ENCODE measurements at places on chromosomes 2 and 18. TPM values are rescaled to one million over a fixed set of nuclear protein-coding genes. Genes with fewer than 3 reads are reported as not detected.
A peak's percentile ranks its signal among the peaks of the same experiment; 100 is the strongest.

- no peak for DNase-seq
These were observed 99.1 kb downstream of the PRPF40A start for GRCh38 chr2:152618193-152618564.

DNA sequence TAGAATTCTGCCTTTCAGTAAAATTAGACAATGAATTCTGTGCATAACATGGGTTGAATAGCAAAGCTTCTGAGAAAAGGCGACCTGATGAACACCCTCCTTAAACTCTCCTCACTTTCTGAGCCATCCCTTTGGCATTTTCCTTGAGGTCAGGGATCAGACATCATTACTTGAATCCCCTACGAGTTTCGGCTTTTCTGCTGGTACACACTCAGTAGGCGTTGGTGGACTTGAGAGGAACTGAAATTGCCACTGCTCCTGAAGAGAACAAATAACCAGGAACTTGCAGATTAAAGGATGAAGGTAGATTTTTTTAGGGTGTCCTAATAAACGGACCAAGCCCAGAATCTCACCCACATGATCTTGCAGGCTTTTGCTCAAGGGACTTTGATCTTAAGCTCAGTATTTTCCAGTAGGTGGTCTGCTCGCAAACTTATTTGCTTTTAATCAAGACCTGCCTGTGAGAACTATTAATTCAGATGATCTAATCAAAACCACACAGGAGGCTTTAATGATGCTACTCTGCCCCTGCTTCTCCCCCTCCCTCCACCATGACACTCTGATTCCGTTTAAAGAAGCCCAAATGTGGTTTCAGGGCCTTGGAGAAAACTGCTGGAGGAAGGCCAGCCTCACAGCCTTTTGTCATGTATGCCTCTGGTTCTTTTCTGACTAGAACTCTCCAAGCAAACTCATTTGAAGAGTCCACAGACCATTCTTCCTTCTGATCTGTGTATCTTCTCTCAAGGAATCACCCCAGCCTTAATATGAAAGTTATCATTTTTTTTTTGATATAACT lies 124.9 kb downstream of the PRKCE start:
- DNase-seq, result peak; percentile 31

RBM43 gene
- total RNA-seq, result 11.3 TPM

CD8B gene
- not detected for total RNA-seq

UGT1A6 gene
- 3.1 TPM for total RNA-seq

GRCh38 chr2:120896901-120897300 lies 161.2 kb downstream of the GLI2 start:
- no peak for DNase-seq

DNA sequence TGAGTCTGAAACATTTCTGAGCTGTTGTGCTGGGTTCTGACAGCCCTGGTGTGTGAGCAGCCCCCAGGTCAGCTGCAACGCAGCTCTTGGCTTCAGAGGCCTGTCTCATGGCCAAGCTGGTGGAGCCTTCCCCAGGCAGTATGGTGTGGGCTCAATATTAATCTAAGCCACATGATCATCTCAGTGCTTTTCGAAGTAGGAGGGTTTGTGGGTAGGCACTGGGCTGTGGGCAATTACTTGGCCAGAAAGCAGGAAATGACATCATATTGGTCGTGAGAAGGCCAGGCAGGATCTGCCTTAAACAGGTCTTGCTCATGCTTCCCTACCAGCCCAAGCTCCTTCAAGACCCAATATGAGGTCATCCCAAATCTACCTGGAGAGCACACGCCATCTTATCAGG lies 26.9 kb downstream of the LOXHD1 start:
- no peak for DNase-seq

DNA sequence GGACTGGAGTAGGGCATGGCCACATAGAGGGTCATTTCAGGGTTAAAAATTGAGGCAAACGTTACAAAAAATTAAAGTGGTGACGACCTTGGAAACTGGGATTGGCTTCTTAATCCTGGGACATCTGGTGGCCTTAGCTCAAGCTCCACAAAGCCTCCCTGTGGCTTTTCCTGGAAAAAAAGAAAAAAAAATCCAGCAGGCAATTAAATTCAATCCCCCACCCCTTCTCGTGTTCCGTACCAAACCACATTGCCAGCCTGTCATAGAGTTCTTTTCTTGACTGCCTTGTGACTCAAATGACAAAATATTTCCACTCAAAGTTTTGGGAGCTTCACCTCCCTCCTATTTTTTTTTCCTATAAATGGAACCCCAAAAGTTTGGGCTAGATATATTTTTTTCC lies 195.6 kb downstream of the HRH4 start:
- peak; percentile 63 for DNase-seq

MAP3K19 gene
- 5.3 TPM for total RNA-seq

RAB27B gene
- total RNA-seq, result 10.8 TPM

RIT2 gene
- total RNA-seq, result not detected

GRCh38 chr18:40365526-40365925 lies 1589.5 kb upstream of the PIK3C3 start:
- no peak for DNase-seq

TMEM200C gene
- total RNA-seq, result 5.1 TPM

AKAIN1 gene
- not detected for total RNA-seq

DNA sequence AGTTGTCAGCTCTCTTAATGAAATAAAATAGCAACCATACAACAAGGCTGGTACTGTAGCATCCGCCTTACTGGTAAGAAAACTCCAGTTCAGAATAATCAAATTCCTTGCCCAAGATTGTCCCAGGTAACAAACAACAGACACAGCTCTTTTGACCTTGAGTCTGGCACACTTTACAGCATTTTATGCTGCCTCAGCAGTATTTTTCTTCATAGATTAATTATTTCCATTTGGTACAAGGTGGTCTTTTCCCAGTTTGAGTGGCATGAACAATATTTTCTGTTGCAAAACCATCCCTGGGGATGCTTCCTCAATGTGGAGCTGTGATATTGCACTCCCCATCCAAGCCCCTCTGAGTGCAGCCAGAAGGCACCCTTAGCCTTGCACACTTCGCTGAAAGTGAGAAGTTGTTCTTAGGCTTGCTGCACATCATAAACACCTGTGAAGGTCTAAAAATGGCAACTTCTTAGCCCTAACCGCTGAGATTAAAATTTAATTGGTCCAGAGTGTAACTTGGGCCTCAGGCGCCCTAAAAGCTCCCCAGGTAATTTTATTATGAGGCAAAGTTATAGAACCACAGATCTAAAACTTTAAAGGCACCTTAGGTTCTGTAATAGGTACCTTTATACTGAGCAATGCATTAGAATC lies 523.3 kb downstream of the CMPK2 start:
- no peak for DNase-seq

FSHR gene
- not detected for total RNA-seq

ONECUT2 gene
- 2.6 TPM for total RNA-seq

DNA sequence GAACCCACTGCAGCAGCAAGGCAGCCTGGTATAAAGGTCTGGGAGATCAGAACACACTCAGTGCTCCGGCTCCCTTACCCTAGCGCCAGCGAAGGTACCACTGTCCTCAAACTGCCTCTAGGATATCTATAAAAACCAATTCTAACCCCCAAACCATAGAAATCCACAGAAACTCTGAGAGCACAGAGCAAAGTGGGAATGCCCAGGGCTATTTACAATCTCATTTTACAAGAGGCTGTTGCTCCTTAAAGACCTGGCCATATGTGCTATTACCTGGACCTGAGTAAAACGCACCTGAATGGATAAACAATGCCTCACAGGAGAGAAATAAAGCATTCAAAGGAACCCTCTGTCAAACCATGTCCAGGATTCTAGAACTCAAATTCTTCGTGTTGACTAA lies 4.3 kb downstream of the STK39 start:
- DNase-seq, result no peak

DNA sequence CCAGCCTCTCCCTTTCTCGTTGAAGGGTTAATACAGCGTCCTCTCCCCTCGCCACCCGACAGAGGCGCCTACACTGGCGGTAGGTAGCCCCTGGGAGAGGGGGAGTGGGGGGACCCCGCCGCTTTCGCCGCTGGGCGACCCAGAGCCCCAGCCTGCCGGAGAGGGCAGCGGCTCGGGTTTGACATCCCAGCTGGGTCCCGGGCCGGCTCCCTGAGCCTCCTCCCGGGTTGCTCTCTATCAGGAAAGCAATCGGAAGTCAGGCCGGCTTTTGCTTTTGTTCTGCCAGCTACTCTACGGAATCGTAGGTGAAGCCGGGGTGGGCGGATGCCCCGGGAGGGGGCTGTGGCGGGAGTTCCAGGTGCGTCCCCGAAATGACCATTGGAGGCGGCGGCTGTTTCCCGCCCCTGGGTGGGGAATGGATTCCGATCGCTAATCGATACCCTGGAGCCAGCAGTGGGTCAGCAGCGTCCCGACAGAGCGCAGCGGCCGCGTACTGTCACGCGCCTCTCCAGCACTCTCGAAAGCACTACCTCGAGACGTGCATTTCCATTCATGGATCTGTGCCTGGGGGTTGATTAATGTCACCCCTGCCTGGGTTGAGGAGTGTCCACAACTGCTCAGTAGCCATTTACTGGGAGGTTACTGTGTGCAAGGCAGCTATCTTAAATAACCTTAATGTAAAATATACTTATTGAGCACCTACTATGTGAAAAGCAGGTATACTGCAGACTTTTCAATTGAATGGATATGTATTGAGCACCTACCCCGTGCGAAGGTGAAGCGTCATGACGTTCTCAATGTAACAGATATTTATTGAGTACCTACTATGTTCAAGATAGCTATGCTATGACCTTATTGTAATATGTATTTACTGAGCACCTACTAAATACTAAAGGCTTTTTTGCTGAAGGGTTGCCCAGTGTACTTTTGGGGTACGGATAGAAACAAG lies 1.1 kb downstream of the MAPK4 start:
- no peak for DNase-seq

DNA sequence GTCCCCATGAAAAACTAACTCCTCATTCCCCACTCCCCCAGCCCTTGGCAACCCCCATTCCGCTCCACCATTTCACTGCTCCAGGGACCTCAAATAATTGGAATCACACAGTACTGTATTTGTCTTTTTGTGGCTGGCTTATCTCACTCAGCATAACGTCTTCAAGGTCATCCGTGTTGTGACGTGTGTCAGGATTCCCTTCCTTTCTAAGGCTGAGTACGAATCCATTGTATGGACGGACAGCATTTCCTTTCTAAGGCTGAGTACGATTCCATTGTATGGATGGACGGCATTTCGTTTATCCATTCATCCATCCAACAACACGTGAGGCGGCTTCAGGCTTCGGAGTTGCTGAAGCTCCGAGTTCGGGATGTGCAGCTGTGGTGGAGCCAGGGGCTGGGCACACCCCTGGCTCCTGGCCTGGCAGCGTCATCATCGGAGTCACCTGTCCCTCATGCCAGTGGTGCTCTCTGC lies 1.2 kb upstream of the ASB1 start:
- no peak for DNase-seq

DNA sequence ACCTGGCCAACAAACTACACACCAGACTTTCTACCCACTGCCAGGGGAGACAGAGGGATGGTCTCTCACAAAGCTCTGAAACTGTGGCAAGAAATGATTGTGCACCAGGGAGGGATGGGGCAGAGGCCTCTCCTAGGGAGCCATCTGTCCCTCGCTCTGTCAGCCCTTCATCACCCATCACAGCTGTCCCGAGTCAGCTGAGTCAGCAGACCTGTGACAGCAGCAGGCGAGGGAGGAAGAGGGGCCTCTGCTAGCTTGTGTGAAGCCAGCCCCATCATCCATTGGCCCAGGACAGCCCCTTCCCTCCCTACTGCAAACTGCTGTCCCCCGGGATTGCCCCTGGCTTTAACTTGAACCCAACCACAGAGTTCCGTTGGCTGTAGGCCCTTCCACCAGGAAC lies 5.0 kb downstream of the SH2D6 start:
- no peak for DNase-seq

DNA sequence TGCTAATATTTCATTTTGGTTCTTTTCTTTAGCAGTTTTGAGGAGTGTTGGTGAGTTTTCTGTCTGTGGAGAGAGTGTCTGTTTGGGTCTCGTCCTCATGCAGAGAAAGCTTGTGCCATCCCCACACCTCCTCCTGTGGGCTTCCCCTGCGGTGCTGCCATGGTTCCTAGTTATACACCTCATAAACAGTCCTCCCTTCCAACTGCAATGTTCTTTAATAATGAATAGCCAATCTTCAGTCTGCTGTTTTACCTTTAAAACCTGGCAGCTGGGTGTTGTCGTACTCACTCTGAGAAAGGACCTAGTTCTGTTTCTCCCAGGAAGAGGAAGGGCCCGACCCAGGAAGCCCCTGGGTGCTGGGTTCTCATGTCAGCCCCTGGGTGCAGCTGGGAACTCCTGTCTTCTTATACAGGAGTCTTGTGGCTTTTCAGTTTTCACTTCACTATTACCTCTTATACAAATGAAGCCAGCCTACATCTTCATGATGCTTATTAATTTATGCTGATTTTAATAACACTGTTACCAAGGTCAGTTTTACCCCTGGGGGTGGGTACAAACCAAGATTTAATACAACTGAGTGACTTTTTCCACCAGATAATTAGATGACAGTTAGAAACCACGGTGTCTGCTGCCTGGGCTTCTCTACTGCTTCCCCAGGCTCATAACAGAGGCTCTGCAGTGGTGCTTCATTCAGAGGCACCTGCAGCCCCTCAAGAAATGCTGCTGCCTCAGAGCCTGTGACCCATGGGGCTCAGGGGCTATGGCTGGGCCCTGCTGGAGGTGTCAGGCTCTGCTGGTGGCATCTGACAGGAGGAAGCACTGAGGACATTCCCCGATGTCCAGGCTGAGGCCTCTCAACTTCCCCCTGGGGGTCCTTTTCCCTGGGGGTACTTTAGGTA lies 59.1 kb downstream of the COA5 start:
- DNase-seq, result no peak

- DNase-seq, result no peak
These were observed 31.6 kb upstream of the SLC35F6 start for GRCh38 chr2:26732446-26732845.

GRCh38 chr2:67286981-67287759 lies 110.0 kb upstream of the ETAA1 start:
- DNase-seq, result no peak

DNA sequence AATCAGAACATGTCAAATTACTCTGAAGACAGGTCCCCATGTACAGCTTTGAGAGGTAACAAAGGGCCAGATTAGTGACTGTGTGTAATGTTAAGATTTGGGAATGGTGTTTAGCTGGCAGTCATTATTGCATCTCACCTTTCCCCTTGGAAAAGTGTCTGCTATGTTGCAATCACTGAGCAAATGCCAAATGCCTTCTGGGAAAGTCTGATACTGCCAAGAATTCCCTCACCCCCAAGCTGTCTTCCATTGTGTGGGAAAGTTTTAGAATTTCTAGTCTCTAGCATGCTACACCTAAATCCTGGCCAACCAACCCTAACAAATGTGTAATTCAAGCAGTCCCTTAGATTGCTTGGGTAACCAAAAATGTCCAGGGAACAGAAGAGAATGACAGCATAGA lies 13.6 kb upstream of the PELI1 start:
- DNase-seq, result no peak

PAX8 gene
- 0.24 TPM for total RNA-seq
